Activated CD4-positive, alpha-beta T cell treated with anti-CD3 and anti-CD28 coated beads, Interleukin-2, amount 50 U/mL, for 24 hours (primary cell): ENCODE measurements at places on chromosomes 3 and 15.

DNA sequence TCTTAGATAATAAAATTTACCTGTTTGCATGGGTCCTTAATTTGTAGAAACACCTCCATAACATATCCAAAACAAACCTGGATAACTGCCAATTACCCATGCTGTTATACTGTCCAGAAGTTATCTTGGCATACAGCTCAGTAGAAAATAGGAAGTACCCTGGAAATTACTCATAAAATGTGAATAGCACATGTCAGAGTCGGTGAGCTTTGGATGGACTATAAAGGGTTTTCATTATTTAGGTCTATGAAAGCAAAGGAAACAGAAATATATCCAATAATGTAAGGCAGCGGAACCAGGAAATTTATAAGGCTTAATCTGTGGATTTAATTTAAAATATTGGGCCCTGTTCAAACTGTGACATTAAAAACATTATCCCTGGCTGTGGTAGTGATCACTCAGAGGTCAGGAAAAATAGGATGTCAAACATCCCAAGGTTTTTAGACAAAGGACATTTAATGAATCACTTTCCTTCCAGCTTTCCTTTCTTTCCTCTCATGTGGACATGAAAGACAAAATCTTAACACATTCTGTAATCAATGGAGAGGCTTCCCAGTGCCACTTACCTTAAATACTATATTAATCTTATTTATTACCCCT, 459.0 kb upstream of the DPH6 start:
- DNase-seq: no peak

GRCh38 chr3:46729038-46729437, 11.4 kb upstream of the PRSS50 start:
- no peak for DNase-seq

GRCh38 chr15:44736181-44736765, at the start of gene TRIM69:
TSS of gene TRIM69 (plus strand) at chr15:44736528. CDS start at chr15:44736705, 177 bp downstream.
- no peak for DNase-seq

DNA sequence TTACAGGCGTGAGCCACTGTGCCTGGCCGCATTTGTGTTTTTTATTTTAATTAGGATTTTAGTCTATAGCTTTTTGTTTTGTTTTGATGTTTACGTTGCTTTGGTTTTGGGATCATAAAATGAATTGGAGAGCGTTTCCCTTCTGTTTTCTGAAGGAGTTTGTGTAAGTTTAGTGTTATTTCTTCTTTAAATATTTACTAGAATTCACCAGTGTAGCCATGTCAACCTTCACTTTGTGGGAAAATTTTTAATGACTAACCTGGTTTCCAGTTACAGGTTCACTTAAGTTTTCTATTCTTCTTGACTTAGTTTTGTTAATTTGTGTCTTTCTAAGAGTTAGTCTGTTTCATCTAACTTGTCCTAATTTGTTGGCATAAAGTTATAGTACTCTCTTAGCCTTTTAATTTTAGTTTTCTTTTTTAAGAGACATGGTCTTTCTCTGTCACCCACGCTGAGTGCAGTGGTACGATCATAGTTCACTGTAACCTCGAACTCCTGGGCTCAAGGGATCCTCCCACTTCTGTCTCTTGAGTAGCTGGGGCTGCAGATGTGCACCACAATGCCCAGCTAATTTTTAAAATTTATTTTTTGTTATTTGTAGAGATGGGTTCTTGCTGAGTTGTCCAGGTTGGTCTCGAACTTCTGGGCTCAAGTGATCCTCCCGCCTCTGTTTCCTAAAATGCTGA, 61.0 kb downstream of the CHD2 start:
- no peak for DNase-seq

- DNase-seq: no peak
Measured at GRCh38 chr3:144085964-144086363, 114.3 kb downstream of the DIPK2A start.

GRCh38 chr3:108410531-108410984, 99.8 kb downstream of the MYH15 start:
- no peak for DNase-seq

GRCh38 chr15:48096813-48097212, 24.0 kb upstream of the SLC24A5 start:
- DNase-seq: no peak

DNA sequence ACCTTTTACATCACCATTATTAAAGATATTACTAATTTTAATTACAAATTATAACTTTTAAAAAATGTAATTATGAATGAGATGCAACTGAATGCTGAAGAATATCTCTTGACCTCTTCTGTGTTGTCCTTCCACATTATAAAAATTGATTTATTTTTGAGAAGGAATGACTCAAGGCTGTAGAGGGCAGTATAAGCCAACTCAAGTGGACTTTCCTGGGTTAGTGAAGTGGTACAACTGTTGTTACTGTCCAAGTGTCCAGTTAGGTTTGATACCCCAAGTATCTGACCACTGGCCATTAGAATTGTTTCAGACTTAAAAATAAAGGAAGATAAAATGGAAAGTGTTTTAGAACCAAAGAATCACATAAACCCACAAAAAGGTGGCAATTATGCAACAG, 51.9 kb downstream of the BBX start:
- no peak for DNase-seq

DNA sequence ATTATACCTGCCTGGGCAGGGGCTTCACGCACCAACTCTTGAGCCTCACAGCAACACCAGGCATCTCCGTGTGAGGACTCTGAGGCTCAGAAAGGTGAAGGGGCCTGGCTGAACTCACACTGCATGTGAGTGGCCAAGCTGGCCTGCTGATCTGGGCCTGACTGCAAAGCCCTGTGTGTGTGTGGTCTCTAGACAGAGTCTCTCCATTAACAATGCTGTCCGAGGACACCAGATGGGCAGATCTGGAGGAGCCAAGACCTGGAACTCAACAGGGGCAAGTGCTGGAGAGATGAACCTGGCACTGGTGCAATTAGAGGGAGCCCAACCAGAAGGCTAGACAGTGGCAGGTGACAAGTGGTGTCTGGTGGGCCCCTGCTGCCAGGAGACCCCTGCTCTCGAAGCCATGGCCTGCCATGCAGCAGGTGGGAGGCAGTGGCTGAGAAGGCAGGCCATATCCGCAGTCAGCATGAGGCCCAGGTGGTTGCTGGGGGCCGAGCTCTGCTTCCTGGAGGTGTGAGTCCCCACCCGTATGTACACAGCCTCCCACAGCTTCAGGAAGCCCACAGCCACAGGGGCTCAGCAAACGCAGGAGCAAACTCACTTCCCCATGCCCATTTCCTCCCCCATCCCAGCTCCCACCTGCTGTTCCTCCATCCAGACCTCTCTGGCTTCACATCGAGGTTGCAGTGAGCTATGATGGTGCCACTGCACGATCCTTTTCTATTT, 39.0 kb downstream of the CYP11A1 start:
- no peak for DNase-seq

- no peak for DNase-seq
Measured at GRCh38 chr3:184694133-184694665, 17.7 kb downstream of the MAGEF1 start.

DNA sequence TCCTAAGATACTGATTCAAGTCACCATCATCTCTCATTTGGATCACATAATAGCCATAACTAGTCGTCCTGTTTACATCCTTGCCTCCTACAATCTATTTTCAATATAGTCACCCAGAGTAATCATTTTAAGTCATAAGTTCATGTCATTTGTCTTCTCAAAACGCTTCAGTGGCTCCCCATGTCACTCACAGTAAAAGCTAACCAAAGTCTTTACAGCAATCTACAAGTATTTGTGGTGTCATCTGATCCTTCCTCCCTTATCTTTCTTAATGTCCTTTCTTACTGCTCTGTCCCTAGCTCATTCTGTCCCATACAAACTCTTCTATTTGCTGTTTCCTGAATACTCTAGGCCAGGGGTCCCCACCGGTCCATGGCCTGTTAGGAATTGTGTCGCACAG, 28.8 kb downstream of the GBE1 start:
- DNase-seq: no peak

GRCh38 chr15:43274136-43274535, 7.4 kb upstream of the TGM5 start:
- DNase-seq: no peak

GRCh38 chr15:39362821-39363561, 217.9 kb upstream of the THBS1 start:
- DNase-seq: no peak

- DNase-seq: no peak
Measured at GRCh38 chr3:61155701-61156292, 95.5 kb downstream of the FHIT start.

DNA sequence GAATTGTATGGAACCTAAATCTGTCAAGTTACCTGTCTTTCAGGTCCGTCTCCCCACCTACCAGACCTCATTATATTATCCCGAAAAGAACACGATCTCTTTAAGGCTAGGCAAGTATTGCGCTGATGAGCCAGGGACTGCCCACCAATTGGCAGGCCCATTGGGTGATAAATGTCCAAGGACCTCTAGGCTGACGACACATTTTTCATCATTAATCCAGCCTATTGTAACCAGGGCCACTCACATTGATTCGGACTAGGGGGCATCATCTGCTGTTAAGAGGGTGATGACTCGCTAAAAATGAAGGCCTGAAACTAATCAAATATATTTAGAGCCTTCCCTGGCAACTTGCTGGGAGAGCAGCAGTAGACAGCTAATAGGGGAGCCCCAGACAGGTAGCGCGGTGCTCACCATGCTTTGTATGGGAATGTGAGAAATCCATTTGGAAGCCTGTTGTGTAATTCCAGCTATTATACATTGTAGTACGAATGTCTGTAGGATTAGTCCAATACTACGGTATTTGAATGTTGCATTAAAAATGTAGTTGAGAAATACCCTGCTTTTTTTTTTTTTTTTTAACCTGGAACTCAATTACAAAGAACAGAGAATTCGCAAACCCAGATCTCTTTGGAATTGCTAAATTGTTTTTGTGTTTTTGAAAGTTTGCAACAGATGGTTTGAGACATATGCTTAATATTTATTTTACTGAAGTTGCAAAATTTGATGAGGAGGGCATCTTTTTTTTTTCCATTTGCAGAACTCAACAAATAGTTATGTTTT, 156.1 kb downstream of the ROBO2 start:
- DNase-seq: no peak

DNA sequence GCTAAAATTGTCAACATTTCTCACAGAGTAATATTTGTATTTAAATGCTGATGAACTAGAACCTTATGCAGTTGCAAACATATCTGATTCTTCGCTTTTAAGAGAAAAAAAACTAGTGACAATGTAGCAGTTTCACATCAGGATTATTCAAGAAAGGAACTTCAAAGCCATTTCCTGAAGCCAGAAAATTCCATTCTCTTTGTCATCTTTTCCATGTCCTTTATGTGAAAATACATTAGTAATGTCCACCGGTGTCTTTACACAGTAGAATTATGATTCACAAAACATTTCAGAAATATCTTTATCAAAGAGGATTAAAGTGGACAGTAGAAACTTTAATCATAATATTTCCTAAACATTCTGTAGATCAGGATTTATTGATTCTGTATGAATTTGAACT, 12.7 kb upstream of the LXN start:
- no peak for DNase-seq

DNA sequence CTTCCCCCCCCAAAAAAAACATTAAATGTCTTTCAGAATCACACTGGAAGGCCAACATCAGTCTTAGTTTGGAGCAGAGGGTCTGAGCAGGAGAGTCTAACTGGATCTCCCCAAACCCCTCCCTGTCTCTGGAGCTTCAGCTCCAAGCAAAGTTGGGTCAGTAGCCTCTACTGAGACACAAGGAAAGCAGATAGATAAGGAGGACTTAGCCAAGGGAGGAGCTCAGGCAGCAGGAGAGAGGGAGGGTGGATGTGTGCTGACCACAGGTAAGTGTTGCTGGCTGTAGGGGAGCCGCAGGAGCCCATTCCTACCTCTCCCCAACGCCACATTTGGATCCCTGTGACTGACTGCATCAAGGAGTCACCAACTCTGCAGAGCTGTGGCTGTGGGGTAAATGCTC, 7.0 kb downstream of the PLCB2 start:
- no peak for DNase-seq

- no peak for DNase-seq
Measured at GRCh38 chr15:28974142-28974541, 88.4 kb downstream of the APBA2 start.

DNA sequence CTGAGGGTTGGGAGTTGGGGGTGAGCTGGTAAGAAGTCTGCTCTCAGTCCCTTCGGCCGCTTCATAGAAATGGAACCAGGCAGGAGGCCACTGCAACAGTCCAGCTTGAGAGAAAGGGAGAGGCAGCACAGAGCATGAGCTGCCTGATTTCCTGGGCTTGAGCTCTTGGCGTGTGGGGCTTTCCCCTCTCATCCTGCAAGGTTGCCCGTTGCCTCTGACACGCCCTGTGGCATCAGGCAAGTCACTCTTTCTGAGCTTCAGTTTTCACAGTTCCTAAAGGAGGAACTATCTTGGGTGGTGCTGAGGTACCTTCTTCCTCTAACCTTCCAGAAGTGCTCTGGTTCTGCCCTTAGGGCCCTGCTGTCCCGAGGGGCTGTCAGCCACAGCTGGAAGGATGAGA, 4.9 kb downstream of the MESP2 start:
- DNase-seq: no peak

DNA sequence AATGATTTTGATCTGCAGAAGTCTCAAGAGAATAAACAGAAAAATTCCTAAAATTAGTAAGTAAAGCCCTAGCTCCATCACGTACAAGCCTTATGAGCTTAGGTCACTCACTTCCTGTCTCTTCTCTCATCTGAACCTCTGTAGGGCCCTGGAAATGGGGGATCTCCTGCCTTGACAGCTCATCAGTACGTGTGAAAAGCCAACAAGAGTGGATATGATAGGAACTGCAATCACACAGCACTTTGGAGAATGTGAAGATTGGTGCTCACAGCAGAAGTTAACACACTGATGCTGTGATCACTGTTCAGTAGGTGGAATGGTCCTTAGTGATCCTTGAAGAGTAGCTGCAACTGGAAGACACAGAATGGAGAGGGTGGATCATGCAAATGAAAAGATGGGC, 27.8 kb upstream of the ALDH1L1 start:
- no peak for DNase-seq

DNA sequence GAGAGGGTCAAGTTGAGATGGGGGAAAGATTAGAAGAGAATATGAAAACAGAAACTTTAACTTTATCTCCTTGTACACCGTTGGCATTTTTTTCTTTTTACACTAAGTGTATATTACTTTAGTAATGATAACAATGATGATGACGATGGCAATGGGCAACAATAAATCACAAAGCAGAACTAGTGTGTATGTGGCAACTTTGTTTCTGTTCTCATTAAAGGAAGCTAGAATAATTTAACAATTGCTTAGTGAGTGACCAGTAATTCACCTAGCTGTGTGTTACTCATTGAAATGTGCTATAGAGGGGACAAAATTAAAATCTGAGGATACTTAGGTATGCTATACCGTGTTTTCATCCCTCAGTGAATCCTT, 318.5 kb upstream of the TBL1XR1 start:
- no peak for DNase-seq

GRCh38 chr3:148816981-148817525, 10.6 kb upstream of the CPB1 start:
- no peak for DNase-seq

GRCh38 chr3:98454929-98455328, 8.1 kb upstream of the OR5K1 start:
- no peak for DNase-seq

GRCh38 chr3:148854061-148854460, 11.0 kb upstream of the CPA3 start:
- no peak for DNase-seq
